MCF 10A (cell line): ENCODE measurements at places on chromosomes 6 and 20.

DNA sequence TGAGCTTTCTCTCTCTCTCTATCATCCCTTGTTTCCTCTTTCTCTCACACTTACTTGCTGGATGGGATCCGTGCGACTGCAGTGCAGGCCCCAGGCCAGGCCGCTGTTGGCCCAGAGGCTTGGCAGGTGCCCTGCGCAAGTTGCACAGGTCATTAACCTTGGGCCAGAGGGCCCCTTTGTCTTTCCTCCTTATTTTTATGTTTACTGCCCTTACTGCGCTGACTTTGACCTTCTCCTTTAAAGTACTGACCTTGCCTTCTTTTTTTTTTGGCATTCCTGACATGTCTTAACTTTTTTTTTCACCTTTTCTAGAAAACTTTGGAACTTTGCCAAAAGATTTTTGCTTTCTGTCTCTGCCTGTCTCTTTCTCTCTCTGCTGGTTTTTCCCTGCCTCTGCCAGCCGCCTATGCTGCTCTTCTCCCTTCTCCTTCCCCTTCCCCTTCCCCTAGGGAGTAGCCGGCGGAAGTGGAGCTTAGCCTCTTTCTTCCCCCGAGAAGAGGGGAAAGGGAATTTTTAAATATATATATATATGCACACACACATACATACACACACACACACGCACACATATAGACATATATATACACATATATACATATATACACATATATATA, 59.6 kb upstream of the CDH4 start:
- DNase-seq = no peak

GRCh38 chr6:18245642-18246041, 18.7 kb downstream of the DEK start:
- DNase-seq = no peak

DNA sequence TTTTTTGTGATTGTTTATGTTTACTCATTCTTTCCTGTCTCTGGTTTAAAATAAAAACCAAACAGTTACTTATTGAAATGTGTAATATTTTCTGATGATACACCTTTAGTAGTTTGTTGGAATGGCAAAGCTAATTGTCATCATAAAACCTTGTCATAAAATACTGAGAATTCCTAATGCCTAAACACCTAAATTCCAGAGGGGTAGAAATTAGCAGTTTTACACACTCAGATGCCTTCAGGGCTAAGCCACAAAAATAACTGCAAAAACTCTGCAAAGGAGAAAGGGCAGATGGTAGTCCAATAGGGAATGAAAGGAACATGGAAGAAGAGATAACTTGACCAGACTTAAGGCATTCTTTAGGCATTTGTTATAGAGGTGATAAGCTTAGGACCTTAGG, 30.3 kb downstream of the FAM83B start:
- DNase-seq = no peak

DNA sequence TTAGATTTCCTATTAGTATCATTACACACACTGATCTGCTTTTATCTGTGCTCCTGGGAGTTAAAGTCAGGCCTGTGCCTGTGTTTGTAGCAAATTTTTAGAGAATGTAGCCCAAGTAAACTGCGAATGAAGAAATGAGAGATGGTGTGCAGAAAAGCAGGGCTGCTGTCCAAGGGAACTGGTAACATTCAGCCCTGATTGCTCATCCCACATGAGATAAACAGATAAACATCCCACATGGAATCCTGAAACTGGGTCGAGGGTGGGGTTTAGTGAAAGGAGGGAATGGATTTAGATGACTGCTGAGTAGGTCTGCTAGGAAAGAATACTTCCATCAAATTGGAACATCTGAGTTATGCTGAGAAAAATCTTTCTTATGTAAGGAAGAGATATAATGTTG, 69.1 kb downstream of the GRIK2 start:
- DNase-seq = peak; percentile 4

- peak; percentile 37 for DNase-seq
Measured at GRCh38 chr20:64086801-64087200, 2.6 kb upstream of the LKAAEAR1 start.

DNA sequence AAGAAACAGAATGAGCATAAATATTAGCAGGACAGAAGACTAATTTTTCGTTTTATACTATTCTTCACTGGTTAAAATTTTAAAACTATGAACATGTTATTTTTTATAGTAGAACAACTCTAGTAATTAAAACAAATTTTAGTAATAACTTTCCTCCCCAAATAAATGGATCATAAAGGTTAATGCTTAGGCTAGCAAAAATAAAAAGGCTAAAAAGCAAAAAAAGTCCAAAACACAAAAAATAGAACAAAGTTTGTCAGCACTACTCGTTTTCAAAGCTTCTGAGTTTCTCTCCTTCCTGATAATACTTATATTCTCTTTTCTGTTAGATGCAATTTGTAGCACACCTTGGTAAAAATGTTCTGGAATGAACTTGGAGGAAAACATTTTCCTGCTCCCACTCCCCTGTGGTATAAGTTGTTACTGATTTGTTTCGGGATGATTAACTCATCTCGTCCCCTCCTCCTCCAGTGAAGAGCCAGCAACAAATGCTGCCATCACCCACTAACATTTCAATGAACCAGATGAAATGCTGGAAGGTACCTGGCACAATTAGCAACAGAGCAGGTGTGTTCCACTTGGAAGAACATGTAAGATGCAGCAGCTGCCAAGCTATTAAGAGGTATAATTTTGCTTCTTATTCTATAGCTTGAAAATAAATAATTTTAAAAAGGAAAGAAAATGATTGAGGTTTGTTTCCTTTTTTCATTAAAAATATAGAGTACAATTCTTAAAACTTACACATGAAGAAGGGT, 130.5 kb downstream of the MYB start:
- no peak for DNase-seq
